ENCODE measurements at places on chromosomes 2 and 18.

GRCh38 chr2:94986392-94986963 lies 39.0 kb upstream of the MAL start:
- DNase-seq, result no peak

DNA sequence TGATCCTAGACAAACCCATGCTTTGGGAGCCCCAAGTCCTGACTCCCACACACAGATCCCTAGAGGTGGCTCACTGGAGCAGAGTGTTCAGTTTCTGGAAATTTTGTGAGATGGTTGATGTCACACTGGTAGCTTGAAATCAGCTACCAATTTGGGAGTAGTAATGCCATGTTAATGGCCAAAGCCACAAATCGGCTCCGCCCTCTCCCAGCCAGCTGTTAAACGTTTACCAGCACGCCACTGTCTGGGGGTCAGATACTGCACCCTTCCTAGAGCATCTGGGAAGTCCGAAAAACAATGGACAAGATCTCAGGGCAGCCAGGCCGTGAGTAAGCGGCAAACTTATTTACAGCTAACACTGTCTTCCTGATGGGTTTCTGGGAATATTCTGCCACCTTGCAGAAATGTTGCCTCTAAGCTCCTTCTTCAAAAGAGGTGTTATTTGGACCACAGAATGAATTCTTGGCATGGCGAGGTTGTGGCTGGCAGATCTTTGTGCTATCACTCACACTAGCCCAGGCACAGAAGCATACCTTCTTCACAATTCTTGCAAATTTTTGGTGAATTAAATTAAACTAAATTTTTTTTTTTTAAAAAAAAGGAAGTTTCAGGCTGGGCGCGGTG lies 60.2 kb upstream of the FZD7 start:
- no peak for DNase-seq

- DNase-seq, result no peak
Measured at GRCh38 chr18:64149916-64150438, 1.1 kb upstream of the LINC00305 start.

DNA sequence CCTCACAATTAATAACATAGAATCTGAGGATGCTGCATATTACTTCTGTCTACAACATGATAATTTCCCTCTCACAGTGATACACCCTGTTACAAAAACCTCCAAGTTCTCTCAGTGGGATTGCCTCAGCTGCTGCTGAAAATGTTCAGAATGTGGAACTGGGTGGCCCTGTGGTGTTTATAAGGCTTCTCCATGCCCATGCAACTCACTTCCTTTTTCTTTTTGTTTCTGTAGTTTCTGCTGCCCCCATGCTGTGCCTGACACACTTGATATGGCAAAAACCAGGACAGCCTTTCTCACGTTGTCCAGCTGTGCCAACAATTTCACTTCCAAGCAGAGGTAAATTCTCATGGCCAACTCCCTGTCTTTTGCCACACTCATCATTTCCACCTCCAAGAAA lies 206.2 kb downstream of the RPIA start:
- no peak for DNase-seq

DNA sequence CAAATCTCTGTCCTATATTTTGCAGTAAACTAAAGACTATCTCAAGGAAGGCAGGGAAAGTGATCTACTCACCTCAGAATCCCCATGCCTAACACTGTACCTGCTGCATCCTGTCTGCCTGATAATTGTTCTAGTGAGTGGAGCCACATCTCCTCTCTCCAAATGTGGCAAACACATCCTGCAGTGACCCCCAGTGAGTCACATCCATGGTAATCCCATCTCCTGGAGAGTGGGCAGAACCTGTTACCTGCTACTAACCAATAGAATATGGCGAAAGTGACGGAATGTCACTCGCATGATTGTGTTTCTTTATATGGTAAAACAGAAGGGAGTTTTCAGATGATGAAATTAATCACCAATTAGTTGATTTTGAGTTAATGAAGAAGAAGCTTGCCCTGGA lies 353.8 kb upstream of the DLGAP1 start:
- no peak for DNase-seq

GRCh38 chr2:152453129-152453911 lies 118.3 kb downstream of the FMNL2 start:
- DNase-seq, result no peak

DNA sequence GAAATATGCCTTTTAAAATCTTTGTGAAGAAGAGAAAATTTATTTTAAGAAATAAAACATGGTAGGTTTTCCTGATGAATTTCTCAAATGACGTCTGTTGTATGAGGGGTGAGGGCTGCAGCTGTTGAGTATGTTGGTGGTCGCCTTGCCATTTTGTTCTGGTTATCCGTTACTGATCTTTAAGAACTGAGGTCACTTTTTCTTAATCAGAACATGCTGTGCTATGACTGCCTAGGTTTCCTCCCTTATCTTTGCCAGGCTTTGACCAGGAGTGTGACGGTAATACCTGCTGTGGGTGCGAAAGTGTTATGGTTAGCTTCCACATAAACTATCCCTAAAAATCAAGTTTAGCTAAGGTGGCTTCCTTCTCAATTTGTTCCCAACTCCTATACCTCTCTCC lies 176.9 kb downstream of the DIS3L2 start:
- DNase-seq, result no peak

GRCh38 chr2:232459419-232460035 lies 3.6 kb downstream of the ALPI start:
- no peak for DNase-seq

All from stimulated activated CD4-positive, alpha-beta T cell treated with anti-CD3 and anti-CD28 coated beads, Interleukin-1b, Interleukin-23, amount 100 ng/mL, for 1 hour (primary cell).